ENCODE measurements at places on chromosomes 11 and 22.

GRCh38 chr22:31092161-31092560, 11.0 kb downstream of the SMTN start:
- no peak for DNase-seq

- no peak for DNase-seq
These were observed 47.0 kb upstream of the PPP6R3 start for GRCh38 chr11:68413591-68413999.

- DNase-seq: no peak
These were observed 263.8 kb upstream of the LUZP2 start for GRCh38 chr11:24233041-24233440.

DNA sequence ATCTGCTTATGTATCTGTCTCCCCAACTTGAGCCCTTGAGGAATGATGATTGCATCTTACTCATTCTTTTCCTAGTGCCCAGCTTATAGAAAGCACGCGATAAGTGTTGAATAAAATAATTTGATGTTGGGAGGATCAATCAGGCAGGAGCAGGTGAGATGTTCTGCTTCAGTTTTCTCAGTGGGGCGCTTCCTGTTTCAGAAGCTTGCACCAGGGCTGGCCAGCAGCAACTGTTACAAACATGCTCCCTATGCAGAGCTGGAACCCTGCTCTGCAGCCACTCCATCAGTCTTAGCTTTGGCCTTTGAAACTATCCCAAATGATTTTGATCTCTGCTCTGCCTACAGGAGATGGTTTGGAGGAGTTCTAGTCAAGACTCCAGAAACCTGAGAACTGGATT, 3.9 kb downstream of the ENDOD1 start:
- DNase-seq: no peak

DNA sequence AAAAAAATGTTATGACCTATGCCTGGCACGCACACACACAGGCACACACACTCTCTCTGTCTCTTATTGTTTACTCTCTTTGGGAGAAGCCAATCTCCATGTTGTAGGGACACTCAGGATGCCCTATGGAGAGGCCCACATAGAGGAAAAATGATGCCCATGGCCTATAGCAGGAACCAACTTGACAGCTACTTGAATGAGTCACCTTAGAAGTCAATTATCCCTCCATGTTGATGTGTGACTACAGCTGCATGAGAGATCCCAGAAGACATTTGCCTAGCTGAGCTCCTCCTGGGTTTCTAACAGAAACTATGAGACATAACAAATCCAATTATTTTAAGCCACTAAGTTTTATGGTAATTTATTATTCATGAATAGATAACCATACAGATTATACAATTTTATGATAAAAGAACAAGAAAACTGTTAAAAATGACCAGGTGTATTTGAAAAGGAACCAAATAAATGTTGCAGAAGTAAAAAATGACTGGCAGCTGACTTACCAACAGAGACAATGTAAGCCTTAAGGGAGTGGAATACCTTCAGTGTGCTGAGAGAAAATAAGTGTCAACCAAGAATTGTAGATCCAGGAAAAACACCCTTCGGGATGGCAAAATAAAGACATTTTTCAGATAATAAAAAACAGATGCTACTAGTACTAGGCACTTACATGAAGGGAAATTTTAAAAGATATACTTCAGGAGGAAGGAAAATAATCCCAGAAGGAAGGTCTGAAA, 403.7 kb upstream of the SYN3 start:
- no peak for DNase-seq

GRCh38 chr11:133153031-133153430, 379.3 kb downstream of the OPCML start:
- DNase-seq: no peak

DNA sequence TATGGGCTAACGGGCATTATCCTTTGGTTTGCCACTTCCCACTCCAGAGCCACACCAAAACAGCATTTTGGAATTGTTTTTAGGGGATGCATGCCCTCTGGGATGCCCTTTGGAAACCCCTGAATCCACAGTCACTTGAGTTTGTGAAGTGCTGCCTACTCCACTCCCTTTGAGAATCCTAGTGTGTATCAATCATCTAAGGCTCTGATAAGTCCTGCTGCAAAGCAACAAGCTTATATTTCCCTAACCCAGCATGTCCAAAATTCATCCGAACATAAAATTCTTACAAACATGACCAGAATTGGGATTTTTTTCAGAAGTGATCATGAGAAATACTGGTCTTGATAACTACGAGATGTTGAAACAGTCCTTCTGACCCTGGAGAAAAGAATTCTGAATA, 387.9 kb downstream of the MN1 start:
- no peak for DNase-seq

GRCh38 chr11:17848715-17849114, 114.1 kb downstream of the KCNC1 start:
- DNase-seq: no peak

DNA sequence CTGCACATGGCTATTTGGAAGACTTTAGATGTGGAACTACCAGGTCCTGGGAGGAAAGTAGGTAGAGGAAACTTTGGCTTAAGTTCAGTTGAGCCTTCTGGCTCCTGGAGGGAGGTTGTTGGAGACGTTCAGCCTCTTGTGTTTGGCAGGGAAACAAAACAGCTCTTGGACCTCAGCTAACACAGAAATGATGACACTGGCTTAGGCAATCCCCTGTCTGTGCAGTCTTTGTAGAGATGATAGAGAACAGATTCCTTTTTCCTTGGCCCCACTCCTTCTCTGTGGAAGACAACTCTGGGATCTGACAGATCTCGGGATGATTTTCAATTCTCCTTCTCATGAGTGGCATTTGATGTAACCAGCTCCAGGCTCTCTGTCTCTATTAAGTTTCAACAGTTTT, 428.5 kb downstream of the TMEM135 start:
- DNase-seq: no peak

GRCh38 chr22:20455709-20456063, 18.1 kb upstream of the SCARF2 start:
- no peak for DNase-seq

GRCh38 chr11:81941998-81942397, 791.7 kb downstream of the FAM181B start:
- DNase-seq: no peak

DNA sequence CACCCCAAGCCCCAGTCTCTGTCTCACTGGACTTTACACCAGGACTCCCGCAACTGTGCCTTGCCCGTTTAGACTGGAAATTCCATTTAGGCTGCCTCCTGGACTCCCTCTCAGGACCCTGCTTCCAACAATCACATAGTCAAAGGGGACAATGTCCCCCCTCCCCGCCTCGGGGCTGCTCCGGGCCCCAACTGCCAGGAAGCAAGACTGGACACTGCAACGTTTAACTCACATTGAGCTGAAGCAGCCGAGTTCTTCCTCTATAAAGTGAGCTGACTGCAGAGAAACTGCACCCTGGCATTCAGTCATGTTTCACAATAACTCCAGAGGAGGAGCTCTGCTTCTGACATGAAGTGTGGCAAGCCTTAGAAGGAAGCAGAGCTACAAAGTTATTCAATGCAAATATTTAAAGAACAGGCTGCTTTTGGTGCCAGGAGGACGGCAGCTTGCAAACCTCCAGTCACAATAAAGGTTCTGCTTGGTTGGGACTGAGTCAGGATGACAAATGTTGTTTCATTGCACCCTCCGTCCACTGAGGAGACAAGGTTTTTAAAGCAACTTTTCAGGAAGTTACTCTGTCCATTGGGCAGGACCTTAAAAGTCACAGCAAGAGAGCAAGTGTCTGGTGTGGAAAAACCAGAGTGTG, 19.9 kb downstream of the PACSIN2 start:
- DNase-seq: no peak

- no peak for DNase-seq
These were observed 108.9 kb downstream of the MORC2 start for GRCh38 chr22:30859714-30860095.

DNA sequence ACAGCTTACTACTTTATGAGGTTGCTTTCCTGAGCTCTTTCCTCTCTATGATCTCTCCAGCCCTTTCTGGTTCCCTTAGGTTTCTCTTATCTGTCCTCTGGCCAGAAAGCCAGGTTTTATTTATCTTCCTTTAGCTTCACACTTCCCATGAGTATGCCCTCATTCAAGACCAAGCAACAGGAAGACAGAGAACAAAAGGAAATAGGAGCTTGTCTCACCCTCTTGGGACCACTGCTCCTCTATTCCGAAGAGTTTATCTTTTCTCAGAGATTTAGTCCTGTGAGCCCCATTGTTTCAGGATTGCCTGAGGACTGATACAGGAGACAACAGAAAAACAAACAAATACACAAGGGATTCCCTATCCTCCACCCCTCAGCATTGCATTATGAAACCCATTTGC, 62.4 kb upstream of the CCDC179 start:
- DNase-seq: no peak

GRCh38 chr22:45777046-45777851, 105.6 kb downstream of the ATXN10 start:
- DNase-seq: no peak

- DNase-seq: no peak
These were observed 8.1 kb upstream of the SART1 start for GRCh38 chr11:65953471-65953870.

DNA sequence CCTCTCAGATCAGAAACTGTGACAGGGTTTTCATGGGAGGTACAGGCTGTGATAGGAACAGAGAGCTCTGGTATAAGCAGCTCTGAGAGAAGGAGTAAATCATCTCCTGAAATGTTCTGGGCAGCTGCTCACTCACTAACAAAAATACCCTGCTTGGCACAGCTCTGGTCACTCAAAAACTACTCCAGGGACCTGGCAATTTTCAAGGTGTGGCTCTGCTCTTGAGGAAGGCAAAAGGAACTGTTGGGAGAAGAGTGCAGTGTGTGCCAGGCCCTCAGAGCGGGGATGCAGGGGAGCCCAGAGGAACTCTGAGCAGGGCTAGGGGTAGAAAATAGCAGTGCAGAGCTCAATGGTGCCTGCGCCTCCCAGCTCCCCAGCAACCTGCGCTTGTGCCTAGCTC, 180.5 kb upstream of the ZBED5 start:
- peak; percentile 79 for DNase-seq

GRCh38 chr22:30375312-30375849, 11.8 kb downstream of the RNF215 start:
- no peak for DNase-seq

DNA sequence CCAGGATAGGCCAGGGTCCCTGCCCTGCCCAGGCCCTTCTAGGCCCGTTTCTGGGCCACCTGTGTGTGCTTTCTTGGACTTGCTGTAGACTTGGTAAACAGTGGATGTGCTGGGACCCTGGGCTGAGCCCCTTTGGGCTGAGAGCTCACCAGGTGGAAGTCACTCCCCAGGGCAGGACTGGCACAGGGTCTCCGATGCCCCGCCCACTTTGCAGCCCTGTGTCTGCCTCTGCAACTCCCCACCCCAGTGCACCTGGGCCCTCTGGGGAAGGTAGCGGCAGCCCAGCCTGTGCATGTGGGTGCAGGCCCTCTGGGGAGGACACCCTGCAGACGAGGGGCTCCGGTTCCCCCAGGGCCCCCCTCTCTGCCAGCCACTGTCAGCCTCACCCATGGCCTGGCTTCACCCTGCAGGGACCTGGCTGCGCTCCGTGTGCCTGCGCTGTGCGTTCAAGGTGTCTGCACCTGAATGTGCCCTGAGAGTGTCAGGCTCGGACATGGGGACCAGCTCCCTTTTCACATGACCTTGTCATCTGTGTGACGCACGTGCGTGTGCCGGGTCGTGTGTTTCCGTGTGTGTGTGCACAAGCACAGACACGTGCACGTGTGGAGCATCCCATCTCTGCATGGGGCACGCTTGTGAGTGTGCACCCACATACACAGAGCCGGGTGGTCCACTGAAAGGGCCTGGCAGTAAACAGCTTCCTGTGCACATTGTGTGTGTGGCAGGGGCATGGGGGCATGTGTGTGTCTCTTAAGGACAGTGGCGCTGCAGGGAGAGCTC, 118.5 kb downstream of the KCNQ1OT1 start:
- no peak for DNase-seq

GRCh38 chr11:81644239-81644840, 1089.3 kb downstream of the FAM181B start:
- peak; percentile 26 for DNase-seq

DNA sequence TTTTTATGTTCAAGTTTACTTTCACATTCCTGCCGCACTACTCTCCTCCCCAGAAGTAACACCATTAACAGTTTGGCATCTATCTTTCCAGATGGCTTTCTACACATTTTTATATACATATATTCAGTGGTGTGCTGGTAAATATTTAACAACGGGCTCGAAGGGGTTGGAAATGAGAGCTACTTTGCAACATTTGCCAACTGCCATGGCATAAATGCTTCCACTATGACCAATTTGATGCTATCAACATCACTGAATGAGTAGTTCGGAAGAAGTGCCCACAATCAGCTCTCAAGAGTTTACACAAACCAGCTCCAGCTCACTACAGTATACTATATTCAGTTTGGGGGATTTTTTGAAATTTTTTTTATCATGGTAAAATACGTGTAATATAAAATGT, 55.2 kb downstream of the RELT start:
- no peak for DNase-seq

GRCh38 chr11:665062-665703, 28.1 kb downstream of the DRD4 start:
- no peak for DNase-seq

- DNase-seq: no peak
These were observed 112.1 kb downstream of the ATXN10 start for GRCh38 chr22:45783690-45784089.

- peak; percentile 97 for DNase-seq
These were observed 185.3 kb upstream of the LARGE1 start for GRCh38 chr22:34105461-34106062.

DNA sequence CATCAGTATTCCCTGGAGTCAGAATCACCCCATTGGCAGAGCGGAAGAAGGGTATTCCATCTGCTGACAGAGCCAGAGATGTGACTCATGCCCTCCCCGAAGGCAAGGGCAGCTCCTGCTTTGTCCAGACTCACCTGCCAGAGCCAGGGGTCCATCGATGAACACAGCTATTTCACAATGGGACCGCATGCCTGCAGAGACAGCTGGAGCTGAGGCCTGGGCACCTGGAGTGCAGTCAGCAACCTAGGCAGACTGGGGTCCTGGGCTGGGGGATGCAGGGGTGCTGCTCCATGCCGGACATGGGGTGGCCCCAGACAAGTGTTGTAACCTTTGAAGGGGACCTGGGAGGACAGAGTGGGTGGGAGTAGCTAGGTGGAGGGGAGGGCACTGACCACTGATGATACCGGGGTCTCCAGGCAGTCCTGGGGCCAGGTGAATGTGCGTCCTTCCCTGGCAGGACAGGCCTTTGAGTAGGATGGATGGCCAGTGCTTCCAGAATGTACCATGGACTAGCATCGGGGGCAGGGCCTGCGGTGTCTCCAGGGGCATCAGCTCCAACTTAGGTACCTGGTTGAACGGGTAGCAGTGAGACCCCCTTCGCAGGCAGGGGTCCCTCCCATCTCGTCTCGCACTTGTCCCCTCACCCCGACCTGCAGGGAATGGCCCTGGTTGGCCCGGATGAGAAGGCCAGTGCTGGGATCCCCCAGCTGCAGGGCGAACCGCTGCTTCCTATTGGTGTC, 1.7 kb downstream of the TRPT1 start:
- no peak for DNase-seq

DNA sequence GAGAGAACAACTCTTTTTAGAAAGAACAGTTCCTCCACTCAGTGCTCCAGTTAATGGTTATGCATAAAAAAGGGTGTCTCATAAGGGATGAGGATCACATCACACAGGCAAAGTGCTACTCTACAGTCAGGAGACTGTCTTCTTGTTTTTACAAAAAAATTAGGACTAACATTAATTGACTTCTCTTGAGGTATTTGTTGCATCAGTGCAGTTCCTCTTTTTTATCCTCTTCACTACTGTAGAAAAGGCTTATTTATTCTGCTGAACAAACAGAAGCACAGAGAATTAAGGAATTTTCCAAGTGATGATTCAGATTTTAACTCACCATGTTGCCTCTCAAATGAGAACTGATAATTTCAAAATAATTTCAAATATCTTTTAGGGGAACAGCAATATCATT, 1.9 kb downstream of the MMP8 start:
- DNase-seq: no peak

GRCh38 chr22:49206281-49206680, 621.4 kb downstream of the BRD1 start:
- DNase-seq: no peak
